ENCODE measurements at places on chromosomes 1 and 21. TPM values are rescaled to one million over a fixed set of nuclear protein-coding genes. Genes with fewer than 3 reads are reported as not detected.

DNA sequence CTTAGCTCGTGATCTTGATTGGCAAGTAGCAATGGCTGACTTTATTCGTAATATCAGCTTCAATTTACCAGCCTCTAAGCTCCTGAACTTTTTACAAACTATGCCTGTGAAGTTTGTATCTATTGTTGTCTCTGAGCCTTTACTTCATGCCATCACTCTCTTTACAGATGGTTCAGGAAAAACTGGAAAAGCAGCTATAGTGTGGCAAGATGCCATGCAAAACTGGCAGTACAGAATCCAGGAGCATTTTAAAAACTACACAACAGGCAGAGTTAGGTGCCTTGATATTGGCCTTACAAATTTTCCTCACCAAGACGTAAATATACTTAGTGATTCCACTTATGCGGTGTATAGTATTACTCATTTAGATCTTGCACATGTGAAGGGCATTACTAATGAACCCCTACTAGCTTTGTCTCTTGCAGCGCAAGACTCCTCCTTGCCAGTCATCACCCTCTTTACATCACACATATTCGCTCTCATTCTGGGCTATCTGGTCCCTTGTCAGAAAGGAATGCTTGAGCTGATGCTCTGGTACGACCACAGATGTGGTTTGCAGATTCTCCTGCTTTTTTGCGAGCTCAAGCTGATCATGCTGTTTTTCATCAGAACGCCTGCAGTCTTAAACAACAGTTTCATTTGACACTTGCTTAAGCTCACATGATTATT, 36.3 kb downstream of the CLCA1 start:
- no peaks in the 10 kb centered on the region for H3K27me3 ChIP-seq
- DNase-seq: no peak
- H3K4me1 ChIP-seq: peaks cover 19% of the 10 kb centered on the region
- no peak overlapping the region for H3K27ac ChIP-seq
- H3K4me3 ChIP-seq: no peak overlapping the region

DNA sequence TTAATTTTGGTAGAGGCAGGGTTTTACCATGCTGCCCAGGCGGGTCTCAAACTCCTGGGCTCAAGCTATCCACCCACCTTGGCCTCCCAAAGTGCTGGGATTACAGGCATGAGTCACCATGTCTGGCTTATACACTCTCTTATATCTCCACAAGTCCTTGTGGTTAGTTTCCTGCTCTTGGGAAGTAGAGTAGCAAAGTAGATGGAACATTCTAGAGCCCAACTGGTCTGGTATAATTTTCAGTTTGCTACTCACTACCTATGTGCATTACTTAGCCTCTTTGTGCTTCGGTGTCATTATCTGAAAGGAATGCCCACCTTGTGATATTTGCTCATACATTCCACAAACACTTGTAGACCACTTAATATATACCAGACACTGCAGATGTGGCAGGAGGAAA, 96.6 kb upstream of the IPO9 start:
- H3K27ac ChIP-seq: no peak overlapping the region
- peaks cover 4% of the 10 kb centered on the region for H3K4me1 ChIP-seq
- H3K4me3 ChIP-seq: no peak overlapping the region
- H3K36me3 ChIP-seq: no peaks in the 10 kb centered on the region

- H3K36me3 ChIP-seq: no peaks in the 10 kb centered on the region
- no peak for DNase-seq
- no peak overlapping the region for H3K27ac ChIP-seq
- H3K27me3 ChIP-seq: no peaks in the 10 kb centered on the region
- peaks cover 11% of the 10 kb centered on the region for H3K4me1 ChIP-seq
Observed at GRCh38 chr1:225460737-225461532, 33.1 kb upstream of the LBR start.

DNA sequence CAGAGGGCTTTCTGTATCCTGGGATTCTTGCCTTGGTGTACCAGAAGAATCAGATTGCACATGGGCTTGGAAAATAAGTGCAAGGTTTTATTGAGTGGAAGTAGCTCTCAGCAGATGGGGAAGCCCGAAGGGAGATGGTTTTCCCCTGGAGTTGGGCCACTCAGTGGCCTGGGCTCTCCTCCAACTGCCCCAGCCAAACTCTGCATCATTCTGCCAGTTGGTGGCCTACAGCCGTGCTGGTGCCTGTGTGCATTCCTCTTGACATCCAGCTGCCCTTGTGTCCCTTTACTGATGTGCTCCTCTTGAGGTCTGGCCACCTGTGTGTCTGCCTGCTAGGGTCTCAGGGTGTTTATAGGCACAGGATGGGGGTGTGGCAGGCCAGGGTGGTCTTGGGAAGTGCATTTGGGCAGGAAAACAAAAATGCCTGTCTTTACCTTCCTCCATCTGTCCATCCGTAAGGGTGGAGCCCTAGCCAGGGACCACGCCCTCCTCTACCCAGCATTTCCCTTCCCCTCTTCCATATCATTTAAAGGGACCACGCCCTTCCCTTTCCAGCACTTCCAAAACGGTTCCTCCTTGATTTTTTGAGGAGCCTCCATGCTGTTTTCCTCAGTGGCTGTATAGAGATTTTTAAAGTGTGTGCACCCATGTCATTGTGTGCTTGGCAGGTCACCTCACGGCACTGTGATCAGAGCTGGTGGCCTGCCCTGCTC, 18.9 kb downstream of the SNAP47 start:
- H3K4me1 ChIP-seq: peaks cover 13% of the 10 kb centered on the region
- no peaks in the 10 kb centered on the region for H3K36me3 ChIP-seq
- no peak for DNase-seq
- no peak overlapping the region for H3K27ac ChIP-seq

GRCh38 chr1:235864931-235865525, 1.7 kb downstream of the LYST start:
- H3K27me3 ChIP-seq: no peaks in the 10 kb centered on the region
- H3K27ac ChIP-seq: no peak overlapping the region
- peaks cover 34% of the 10 kb centered on the region for H3K4me1 ChIP-seq
- peak overlapping the region; percentile 90 for H3K4me3 ChIP-seq

Gene ACOT11
- 8.9 TPM for total RNA-seq
